ENCODE measurements at places on chromosomes 7 and 10.

GRCh38 chr7:75861636-75862035, 17.2 kb upstream of the RHBDD2 start:
- DNase-seq: peak; percentile 45

- no peak for DNase-seq
Observed at GRCh38 chr7:339062-339342, 49.0 kb downstream of the FOXL3 start.

DNA sequence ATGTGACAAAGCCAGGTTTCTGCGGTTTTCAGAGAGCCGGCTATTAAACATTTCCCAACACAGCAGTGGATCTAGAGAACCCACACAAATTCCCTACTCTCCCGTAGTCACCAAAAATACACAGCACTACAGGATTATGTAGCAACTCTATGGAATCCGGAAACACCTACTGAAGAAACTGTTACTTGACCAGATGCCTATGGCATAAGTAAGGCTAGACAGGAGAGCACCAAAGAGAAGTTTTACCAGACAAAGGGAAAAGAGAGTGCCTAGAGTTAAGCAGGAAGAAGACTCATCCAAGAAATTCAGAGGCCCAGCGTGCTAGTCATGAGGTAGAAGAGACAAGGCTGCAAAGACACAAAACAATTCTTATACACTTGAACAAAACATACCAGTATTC, 321.1 kb downstream of the PARD3 start:
- peak; percentile 21 for DNase-seq

- DNase-seq: peak; percentile 29
Observed at GRCh38 chr10:67306588-67307205, 380.9 kb downstream of the LRRTM3 start.

GRCh38 chr7:132654150-132654549, 77.9 kb upstream of the PLXNA4 start:
- peak; percentile 23 for DNase-seq

DNA sequence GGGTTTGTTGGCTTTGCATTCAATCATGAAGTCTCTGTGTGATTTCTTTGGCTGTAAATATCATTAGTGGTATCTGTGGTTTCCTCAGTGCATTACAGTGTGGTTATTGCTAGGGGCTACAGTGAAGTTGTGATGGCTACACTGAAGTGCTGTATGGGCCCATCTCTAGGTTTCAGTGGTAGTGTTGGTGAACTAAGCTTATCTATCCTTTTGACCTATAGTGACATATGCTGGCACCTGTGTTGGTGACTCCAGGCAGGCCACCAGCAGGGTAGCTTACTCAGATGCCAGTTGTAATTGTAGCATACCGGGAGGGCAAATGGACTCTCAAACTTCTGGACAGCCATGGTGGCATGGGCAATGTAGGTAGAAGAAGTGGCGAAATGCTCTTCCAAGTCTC, 219.0 kb downstream of the ANKRD30A start:
- no peak for DNase-seq

DNA sequence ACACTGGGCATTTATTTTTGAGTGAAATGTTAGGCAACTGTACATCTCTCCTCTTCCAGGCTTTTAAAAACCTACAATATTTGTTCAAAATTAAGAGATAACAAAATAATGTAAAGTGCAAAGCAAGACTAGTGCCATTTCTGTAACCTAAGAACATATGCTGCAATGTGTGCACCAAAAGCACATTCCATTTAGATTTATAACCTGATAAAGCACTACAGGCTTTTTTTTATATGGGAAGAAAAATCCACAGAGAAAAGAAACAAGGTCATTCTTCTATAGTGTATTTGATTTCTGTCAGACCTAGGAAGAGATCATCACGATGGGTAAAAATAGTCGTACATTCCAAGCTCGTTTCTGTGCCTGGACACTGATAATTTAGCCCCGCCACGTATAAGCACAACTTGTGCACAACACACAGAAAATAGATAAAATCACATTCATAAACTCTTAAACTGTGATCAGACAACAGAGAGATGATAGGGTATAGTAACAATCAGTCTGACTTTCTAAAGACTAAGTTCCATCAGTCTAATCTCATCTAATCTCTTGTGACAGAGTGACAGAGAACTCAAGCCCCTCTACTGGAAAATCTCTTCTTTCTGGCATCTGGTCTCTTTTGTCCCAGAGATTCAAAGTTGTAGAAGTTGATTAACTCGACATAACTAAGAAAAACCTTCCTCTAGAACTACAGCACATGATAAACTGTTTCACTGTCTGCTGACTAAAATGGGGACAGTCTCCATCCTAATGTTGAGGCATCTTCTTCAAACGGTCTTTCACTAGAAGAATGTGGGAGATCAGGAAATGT, 6.7 kb downstream of the LAMB1 start:
- DNase-seq: peak; percentile 65

- DNase-seq: no peak
Observed at GRCh38 chr7:24781106-24781505, 23.8 kb upstream of the GSDME start.

DNA sequence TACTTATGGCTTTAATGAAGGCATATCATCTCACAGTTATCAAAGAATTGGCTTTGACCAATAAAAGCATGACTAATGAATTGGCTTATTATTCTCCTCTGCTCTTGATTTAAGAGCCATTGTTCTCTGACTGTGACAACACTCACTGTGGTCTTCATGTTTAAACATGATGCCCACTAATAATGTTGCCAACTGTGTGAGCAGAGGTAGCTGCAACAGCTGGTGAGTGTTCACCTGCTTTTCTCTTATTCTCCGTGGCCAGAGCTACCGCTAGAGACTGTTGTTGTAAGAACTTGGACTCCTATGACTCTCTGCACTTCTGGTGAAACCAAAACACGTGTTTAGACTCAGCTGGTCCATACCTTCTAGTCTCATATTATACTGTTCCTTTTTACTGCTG, 335.9 kb downstream of the XPNPEP1 start:
- DNase-seq: no peak

DNA sequence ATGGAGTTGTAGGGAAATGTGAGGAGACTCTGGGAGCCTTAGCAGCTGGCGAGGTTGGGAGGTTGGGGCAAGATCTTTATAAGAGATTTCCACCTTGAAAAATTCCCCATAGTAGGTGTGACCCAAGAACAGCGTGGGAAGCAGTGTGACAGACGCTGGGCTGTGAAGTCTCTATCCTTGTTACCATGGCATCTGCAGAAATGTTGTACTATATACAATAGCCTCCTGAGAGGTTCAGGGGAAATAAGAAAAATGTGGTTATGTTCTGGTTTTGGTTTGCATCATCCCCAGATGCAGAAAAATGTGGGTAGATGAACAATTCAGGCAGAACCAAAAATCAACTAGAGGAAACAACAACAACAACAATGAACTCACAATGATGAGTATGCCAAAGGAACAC, 498.6 kb downstream of the SH2D4B start:
- no peak for DNase-seq

- DNase-seq: peak; percentile 60
Observed at GRCh38 chr7:55140221-55140940, 121.6 kb downstream of the EGFR start.

GRCh38 chr7:44286618-44287487, 38.5 kb downstream of the CAMK2B start:
- DNase-seq: no peak

- DNase-seq: no peak
Observed at GRCh38 chr7:84970670-84971069, 216.2 kb downstream of the SEMA3D start.

GRCh38 chr7:149431486-149432120, 29.3 kb downstream of the ZNF777 start:
- DNase-seq: no peak

DNA sequence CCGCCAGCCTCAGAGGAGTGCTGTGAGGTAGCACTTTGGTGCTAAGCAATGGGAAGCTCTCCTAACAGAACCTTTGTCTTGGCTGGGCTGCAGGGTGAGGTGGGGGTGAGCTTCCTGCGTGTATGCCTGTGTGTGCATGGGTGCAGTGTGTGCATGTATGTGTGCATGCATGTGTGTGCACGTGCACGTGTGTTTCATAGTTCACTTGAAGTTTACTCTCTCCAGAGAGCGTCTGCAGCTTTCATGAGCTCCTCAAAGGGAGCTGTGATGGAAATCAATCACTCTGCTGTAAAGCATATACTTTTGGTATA, 4.9 kb upstream of the ZNF467 start:
- no peak for DNase-seq

DNA sequence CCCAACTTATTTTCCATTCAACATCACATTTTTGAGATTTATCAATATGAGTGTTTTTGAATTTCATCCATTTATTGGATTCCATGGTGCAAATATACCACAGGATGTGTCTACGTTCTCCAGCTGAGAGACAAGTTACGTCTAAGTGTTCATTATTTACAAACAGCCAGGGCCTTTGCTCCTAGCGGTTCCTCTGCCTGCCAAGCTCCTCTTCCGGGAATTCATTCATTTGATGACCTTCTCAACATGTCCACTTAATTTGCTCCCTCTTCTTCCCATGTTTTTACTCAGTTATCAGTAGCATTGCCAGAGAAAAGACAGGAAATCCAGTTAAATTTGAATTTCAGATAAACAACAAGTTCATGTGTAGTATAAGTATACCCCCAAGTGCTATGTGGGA, 321.7 kb downstream of the PRPF18 start:
- DNase-seq: no peak

DNA sequence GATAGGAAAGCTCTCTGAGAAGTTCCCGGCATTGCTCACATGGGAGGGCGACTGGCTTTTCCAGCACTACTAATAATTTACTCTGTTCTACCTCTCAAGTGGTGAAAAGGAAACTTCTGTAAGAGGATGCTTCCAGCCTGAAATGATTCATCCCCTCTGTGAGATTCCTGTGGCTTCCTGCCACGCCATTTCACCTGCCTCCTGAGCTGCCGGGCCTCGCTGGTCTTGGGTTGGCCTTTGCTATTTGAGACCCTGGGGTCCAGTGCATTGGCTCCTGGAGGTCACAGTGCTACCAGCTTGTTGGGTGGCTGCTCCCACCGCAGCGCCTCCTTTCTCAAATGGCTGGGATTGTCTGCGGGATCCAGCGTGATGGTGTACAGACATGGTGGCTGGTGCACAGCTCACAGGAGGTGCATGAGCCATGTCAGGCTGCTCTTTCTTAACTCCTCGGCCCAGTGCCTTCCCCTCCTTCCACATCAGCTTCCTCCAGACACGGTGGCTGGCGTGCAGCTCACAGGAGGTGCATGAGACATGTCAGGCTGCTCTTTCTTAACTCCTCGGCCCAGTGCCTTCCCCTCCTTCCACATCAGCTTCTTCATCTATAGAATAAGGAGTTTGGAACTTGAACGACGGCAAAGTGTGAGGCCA, 42.9 kb upstream of the PCBD1 start:
- DNase-seq: peak; percentile 42

- DNase-seq: no peak
Observed at GRCh38 chr10:69729326-69730048, 72.2 kb upstream of the COL13A1 start.

DNA sequence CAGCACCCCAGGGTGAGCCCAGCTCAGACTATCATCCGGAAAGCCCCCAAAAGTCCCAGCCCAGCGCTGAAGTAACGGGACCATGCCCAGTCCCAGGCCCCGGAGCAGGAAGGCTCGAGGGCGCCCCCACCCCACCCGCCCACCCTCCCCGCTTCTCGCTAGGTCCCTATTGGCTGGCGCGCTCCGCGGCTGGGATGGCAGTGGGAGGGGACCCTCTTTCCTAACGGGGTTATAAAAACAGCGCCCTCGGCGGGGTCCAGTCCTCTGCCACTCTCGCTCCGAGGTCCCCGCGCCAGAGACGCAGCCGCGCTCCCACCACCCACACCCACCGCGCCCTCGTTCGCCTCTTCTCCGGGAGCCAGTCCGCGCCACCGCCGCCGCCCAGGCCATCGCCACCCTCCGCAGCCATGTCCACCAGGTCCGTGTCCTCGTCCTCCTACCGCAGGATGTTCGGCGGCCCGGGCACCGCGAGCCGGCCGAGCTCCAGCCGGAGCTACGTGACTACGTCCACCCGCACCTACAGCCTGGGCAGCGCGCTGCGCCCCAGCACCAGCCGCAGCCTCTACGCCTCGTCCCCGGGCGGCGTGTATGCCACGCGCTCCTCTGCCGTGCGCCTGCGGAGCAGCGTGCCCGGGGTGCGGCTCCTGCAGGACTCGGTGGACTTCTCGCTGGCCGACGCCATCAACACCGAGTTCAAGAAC, 1.1 kb downstream of the VIM start:
- peak; percentile 92 for DNase-seq

DNA sequence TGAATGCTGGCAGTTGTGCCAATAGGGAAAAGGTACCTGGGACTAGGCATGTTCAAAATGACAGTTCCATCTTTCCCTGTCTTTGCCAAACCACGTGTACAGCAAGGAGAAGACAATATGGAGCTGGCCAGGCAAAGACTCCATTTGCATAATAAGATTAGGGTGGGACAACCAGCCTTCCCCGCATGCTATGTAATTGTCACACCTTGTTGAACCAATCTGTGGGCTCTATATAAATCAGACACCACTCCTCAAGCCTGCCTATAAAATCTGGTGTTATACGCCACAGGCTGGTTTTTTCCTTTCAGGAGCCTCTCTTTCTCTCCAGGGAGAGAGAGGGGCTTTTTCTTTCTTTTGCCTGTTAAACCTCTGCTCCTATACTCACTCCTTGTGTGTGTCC, 11.0 kb upstream of the NUB1 start:
- no peak for DNase-seq

- DNase-seq: no peak
Observed at GRCh38 chr10:69208761-69209160, 11.4 kb upstream of the HKDC1 start.

GRCh38 chr7:16589881-16590280, 55.7 kb downstream of the ANKMY2 start:
- peak; percentile 4 for DNase-seq

GRCh38 chr7:47803025-47803424, 145.2 kb downstream of the PKD1L1 start:
- no peak for DNase-seq

- DNase-seq: no peak
Observed at GRCh38 chr10:97608991-97609561, 19.6 kb downstream of the C10orf62 start.

DNA sequence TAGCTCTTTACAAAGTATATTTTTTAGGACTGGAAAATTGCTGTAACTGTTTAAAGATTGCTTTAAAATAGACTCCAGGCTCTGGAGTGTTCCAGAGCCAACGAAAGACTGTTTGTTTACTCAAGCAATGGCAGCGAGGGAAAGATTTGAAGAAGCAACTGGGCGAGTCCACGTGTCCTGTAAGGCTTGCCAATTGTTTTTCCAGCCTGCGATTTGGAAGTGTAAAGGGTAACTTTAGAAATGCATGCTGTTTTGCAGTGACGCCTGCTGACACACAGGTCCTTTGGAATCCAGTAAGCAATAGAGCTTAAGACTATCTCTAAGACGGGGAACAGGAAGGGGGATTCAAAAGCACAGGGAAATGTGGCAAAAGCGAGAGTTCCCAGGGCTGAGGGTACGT, 55.8 kb downstream of the TACC2 start:
- peak; percentile 41 for DNase-seq

GRCh38 chr7:105638902-105639495, 57.7 kb upstream of the EFCAB10 start:
- no peak for DNase-seq

DNA sequence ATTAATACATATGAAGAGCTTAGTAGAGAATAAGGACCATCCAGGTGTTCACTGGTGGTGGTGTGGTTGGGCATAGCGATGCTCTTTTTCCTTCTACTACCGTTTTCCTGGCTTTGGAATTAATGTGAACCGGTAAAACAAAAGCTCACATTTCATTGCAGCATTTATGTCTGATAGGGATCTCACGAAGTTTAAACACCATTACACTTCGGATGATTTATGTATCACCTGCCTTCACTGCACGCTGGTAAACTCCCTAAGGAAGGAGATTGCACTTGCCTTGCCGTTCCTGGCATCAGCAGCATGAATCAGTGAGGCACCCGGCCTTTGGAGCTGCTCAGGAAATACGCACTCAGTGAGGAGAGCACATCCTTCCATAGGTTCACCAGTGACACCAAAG, 47.5 kb downstream of the WIPF3 start:
- DNase-seq: no peak

GRCh38 chr10:69141304-69141703, 17.3 kb downstream of the VPS26A start:
- DNase-seq: no peak

Data from GM23248 (cell line).